ENCODE measurements at places on chromosomes 16 and 17.
A peak's percentile ranks its signal among the peaks of the same experiment; 100 is the strongest.

DNA sequence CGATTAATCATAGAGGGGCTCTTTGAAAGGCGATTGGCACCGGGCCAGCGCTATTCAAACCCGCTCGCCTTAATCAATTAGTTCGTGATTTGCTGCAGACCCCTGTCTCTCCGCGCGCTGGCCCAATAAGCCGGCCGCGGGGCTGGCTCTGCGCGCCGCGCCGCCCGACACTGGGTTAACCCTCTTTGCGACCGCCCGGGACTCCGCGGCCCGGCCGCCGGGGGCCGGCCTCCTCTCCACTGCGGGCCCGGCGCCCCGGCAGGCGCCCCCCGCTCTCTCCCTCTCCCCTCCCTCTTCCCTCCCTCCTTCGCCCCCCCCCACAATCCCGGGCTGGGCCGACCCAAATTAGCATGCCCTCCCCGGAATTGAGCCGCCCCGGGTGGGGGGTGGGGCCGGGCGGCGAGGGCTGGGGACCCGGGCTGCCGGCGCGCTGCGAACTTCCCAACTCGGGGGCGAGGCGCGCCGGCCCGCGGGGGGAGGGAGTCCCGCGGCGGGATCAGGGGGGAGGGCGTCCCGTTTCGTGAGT lies 428 bp upstream of the SALL1 start:
- DNase-seq, result peak; percentile 64

DNA sequence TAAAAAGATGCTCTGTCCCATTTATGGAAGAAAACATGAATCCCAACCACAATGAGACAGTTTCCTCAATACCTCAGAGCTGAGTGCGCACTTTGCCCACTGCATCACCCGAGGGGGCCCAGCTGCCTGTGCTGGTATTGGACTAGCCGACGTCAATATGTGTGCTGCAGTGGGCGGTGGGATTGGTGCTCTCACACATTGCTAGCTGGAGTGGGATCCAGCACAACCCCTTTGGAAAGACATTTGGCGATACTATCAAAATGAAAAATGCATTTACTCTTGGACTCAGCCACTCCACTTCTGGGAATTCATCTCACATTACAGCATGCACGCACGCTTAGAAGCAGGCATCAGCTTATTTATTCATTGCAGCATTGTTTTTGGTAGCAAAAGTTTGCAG lies 289.2 kb upstream of the FOXF1 start:
- DNase-seq, result peak; percentile 56

DNA sequence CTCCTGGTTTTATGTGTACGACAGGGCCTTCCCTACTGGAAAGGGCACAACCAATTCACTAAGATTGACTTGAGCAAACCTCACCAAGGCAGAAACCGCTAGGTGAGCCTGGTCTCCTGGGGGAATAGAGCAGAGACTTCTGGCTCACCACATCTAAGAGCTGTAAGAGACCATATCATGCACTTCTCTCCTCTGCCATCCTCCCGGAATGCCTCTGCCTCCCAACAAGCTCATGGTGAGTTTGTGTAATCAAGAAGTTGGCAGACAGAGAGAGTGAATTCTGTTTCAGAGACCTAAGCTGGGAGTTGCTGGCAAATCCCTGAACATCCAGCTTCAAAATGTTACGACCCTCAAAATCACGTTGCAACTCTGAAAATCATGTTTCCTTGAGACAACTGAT lies 154.8 kb downstream of the SLC39A11 start:
- no peak for DNase-seq

- no peak for DNase-seq
Observed at GRCh38 chr16:14485121-14485551, 144.9 kb downstream of the PARN start.

GRCh38 chr17:36510636-36511035 lies 24.0 kb downstream of the MYO19 start:
- DNase-seq, result no peak

DNA sequence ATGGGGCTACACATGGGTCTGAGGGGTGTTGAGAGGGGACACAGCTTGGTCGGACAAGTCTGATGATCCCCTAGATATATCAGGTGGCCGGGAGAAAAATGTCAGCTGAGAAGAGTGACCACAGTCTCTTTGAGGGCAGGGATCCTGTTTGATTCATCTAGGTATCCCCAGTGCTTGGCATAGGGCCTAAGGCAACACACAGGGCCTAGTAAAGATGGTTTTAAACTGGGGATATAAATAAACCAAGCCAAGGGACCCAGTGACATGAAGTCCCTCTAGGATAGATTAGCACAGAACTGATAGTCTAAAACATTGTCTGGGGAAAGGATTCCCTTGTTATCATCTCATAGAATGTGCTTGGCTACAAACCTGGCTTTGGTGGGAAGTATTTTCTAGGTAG lies 1.4 kb downstream of the ERCC4 start:
- DNase-seq, result no peak

- no peak for DNase-seq
Observed at GRCh38 chr16:27351989-27352388, 38.2 kb downstream of the IL4R start.

DNA sequence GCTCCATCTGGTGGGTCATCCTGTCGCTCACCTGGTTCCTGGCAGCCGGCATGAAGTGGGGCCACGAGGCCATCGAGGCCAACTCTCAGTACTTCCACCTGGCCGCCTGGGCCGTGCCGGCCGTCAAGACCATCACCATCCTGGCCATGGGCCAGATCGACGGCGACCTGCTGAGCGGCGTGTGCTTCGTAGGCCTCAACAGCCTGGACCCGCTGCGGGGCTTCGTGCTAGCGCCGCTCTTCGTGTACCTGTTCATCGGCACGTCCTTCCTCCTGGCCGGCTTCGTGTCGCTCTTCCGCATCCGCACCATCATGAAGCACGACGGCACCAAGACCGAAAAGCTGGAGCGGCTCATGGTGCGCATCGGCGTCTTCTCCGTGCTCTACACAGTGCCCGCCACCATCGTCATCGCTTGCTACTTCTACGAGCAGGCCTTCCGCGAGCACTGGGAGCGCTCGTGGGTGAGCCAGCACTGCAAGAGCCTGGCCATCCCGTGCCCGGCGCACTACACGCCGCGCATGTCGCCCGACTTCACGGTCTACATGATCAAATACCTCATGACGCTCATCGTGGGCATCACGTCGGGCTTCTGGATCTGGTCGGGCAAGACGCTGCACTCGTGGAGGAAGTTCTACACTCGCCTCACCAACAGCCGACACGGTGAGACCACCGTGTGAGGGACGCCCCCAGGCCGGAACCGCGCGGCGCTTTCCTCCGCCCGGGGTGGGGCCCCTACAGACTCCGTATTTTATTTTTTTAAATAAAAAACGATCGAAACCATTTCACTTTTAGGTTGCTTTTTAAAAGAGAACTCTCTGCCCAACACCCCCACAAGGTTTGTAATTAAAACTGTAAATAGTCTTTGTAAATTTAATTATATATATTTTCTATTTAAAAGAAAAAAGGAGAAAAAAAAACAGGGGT lies 1.7 kb downstream of the FZD2 start:
- no peak for DNase-seq

DNA sequence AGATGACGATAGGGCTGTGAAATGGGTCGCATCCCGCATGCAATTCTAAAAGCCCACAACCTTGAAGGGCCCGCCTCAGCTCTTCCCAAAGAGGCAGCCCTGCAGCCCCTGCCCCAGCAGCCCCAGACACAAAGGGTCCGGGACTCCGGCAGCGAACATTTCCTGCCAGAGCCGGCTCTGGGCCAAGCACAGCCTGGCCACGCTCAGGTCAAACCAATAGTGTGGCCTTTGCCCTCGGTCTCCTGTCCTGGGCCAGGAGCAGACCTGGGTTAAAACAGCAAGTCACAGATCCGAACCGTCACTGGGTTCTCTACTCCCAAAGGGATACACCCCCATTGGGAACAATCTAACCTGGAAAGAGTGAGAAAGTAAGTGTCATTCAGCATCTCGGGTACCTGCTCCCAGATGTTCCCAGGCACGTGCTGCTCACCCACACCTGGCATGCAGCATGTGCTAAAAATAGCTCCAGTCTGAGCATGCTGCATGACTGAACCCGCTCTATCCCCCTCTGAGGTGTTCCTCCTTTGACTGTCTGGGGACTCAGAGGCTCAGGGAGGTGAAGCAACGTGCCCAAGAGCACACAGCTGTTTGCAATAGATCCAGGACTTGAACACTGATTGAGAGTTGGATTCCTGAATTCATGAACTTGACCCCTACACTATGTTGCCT lies 22.2 kb upstream of the ATP2A3 start:
- DNase-seq, result no peak

DNA sequence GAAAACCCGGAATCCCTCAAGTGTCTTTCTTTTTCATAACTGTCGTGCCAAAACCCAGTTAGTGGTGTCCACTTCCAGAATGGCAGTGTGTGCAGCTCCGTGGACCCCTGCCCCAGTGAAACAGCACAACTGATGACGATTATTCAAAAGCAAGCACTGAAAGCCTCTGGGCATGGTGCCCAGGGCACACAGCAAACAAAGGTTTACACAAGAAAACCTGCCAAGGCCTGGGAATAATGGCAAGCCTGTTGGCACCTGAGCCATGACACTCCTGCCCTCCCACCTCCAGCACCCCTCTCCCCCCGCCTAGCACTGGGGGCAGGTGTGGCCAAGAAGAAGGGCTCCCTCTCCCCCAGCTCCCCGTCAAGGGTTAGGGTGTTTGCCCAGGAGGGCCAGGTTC lies 2.8 kb downstream of the PKMYT1 start:
- DNase-seq, result no peak

Data from AG09319 (cell line).